ENCODE measurements at places on chromosomes 5 and 9. TPM values are rescaled to one million over a fixed set of nuclear protein-coding genes. Genes with fewer than 3 reads are reported as not detected.

The ANKRA2 gene
- 44.4 TPM for polyA plus RNA-seq

The C5orf34 gene
- 5.7 TPM for polyA plus RNA-seq

The TOR1B gene
- 21.5 TPM for polyA plus RNA-seq

The SLC25A2 gene
- polyA plus RNA-seq, result not detected

The SPINK13 gene
- 0.23 TPM for polyA plus RNA-seq

The BTNL9 gene
- polyA plus RNA-seq, result 8.0 TPM

The SPEF2 gene
- 52.0 TPM for polyA plus RNA-seq

DNA sequence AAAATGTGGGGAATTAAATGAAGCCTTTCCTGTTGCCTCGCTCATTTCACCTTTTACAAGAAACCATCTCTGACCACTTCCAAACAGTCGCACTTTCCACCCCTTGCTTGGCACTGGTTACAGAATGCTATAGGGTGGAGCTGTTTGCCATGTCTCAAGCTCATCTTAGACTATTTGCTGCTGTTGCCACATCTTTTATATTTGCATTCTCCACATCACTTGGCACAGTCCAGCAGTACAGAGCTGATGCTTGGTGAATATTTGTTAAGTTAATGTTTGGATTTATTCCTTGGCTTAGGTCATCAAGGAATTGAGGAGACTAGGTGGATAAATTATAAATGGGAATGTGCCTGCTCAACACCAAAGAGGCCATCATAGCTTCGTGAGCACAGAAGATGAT is 53.2 kb downstream of the GNA14 start:
- no peak for DNase-seq

- no peak for DNase-seq
Observed at GRCh38 chr9:73426269-73426668, 274.6 kb downstream of the ANXA1 start.

GRCh38 chr5:16759147-16759773 is 142.5 kb upstream of the RETREG1 start:
- no peak for DNase-seq

GRCh38 chr5:32538031-32538547 is 47.3 kb upstream of the SUB1 start:
- DNase-seq, result no peak

DNA sequence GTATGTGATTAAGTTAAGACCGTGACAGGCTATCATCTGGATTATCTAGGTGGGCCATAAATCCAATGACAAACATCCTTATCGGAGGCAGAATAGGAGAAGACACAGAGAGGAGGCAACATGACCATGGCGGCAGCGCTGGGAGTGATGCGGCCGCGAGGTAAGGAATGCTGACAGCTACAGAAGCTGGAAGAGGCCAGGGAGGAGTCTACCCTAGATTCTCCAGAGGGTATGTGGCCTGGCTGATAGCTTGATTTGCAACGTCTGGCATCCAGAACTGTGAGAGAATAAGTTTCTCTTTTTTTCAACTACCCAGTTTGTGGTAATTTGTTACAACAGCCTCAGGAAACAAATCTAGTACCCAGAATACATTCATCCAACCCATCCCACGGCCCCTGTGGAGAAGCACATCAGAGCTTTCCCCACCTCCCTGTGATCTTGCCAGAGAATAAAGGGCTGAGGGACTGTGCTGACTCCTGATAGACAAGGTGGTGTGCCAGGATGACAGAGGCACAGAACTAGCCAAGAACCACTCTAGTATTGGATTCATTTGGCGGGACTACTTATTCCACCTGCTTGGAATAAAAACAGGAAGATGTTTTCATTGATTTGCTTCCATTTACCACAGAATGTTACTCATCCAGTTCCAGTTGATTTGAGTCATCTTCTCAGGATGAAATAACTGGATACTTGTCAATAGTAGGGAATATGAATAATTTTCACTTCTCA is 187.4 kb downstream of the MAN2A1 start:
- DNase-seq, result no peak

GRCh38 chr9:96663506-96664120 is 8.5 kb upstream of the PRXL2C start:
- no peak for DNase-seq

- no peak for DNase-seq
Observed at GRCh38 chr9:92988215-92988768, 41.0 kb downstream of the FGD3 start.

DNA sequence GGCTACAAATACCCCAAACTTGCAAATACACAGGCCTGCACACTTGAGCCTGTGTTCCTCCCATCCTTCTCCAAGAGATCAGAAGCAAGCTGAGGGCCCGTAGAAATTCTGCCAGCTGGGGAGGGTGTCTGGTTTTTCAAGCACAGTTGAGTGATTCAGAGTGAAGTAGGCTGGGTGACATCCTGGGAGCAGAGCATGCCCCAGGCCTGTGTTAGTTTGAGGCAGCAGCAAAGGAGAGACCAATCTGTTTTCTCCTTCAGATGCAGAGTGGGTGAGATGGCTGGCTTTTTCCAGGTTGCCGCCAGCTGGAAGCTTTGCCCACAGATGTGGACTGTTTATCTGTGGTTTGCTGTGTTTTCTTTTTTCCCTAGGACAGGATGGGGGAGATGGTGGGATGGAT is 63.1 kb downstream of the RCL1 start:
- DNase-seq, result no peak

GRCh38 chr5:178474562-178475184 is 115.5 kb downstream of the COL23A1 start:
- no peak for DNase-seq

- no peak for DNase-seq
Observed at GRCh38 chr9:121226175-121226574, 24.5 kb upstream of the RAB14 start.

GRCh38 chr9:18545636-18546360 is 71.8 kb downstream of the ADAMTSL1 start:
- no peak for DNase-seq

DNA sequence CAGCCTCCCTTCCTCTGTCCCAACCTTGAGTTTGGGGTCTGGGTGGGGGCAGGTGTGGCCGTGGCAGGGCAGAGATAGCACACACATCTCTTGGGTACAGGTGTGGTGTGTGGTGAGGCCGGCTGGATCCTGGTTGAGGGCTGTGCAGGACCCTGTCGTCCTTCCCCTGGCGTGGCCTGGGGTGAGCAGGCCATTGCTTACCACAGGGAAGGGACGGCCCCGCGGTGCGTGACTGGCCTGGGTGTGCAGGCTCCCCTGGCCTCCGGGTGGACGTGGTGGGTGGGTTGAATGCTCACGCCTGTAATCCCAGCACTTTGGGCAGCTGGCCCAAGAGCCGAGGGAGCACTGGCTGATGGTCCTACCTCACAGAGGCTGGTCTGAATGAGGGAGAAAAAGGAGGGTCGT is 1.2 kb downstream of the ARRDC1 start:
- DNase-seq, result no peak

DNA sequence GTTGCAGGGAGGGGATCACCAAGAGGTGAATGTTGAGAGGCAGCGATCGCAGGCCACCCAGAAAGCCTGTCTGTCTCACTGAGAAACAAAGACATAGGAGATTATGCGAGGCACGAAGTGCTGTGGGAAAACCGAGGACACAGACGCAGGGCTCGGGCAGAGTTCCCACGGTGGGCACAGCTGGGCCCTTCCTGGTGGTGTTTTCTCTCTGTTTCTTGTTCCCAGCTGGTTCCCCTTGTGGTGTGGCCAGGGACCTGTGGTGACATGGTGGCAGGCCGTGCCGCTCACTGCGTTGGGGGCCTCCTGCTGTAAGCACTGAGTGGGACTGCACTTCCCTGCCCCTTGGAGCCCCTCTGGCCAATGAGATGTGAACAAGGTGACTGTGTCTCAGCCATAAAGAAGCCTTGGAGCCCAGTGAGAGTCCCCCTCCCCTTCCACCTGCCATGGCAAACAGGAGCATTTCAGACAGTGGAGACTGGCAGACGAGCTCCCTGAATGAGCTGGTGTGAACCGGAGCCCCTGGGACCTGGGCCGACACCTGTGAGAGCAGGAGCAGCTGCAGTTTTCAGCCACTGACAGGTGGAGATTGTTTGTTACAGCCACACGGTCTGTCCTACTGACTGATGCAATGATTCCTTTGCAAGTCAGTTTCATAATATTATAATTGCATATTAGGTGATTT is 13.2 kb upstream of the IRX4 start:
- DNase-seq, result no peak

DNA sequence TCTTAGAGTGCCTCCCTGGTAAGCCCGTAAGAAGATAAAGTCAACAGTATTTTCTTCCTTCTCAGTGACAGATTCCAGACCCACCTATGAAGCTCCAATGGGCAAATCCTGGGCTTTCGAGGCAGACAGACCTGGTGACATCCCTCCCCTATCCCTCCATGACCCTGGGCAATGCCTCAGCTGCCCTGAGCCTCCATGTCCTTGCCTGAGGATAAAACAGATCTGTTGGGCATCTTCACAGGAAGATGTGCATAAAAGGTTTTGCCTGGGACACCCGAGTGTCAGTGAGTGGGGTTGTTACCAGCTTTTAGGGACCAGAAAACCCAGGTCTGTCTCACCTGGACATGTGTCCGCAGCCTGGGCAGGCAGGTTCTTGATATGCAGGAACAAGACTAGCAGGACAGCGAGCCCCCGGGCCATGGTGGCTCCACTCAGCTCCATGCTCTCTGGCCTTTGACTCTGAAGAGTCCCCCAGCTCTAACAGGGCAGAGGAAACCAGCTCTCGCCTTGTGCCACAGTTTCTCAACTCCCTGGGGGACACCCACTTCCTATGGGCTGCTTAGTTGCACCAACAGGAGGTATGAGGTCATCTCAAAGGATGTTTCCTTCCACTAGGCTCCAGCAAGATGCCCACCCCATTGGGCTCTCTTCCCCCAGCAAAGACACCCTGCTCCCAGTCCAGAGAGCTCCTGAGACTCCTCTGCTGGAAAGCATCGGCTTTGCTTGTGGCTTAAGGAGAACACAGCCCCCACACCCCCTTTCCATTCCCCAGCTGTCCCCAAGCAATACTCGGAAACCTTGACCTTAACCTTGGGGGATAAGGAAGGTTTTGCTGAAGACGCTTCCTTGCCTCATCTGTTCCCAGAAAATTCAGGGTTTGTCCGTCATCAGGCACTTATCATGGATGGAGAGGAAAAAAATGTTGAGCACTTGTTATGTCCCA is at the start of gene FCN1:
FCN1 (minus strand) TSS at position 482 of the 943 bp plus-strand sequence; CDS start at position 441, 41 bp downstream.
- DNase-seq, result no peak

GRCh38 chr5:149011084-149011483 is 51.8 kb downstream of the SH3TC2 start:
- DNase-seq, result no peak

Measured in left renal pelvis (tissue), 4 donors.